Prostate gland (tissue), 2 donors: ENCODE measurements at places on chromosomes 4 and X. TPM values are rescaled to one million over a fixed set of nuclear protein-coding genes. Genes with fewer than 3 reads are reported as not detected.

DNA sequence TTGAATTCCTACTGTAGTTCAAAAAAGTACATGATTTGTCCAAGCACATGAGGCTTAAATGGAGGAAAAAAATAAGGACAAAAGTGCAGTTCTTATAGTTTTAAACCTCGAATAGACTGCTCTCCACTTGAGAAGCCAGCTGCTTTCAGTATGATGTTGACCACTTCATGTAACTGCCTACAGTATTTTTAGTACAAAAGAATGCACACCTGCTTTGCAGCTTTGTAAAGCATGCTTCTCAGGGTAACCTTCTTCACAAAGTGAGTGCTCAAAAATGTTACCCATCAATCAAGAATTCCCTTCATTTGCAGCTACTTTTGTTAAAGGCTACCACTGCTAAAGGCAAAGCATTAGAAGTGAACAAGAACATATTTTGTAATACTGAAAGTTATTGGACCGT lies 83.4 kb upstream of the FAM47B start:
- no peak for DNase-seq

DNA sequence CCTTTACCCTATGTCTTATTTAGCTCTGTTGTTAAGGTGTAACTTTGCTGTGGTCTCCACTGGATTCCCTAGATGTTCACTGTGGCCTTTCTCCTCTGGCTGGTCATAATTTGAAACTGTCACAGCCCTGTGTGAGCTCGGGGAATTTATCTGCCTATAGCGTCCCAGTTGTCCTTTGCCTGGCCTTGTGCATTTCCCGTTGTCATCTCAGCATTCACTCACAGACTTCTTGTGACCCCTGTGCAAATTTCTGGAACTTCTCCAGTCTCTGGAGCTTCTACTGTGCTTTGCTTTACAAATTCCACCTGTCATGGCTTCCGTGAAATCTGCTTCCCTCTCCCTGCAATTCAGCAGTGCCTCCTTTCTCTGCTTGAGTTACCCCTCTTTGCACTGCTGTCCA lies 106.7 kb downstream of the WWC2 start:
- no peak for DNase-seq

DNA sequence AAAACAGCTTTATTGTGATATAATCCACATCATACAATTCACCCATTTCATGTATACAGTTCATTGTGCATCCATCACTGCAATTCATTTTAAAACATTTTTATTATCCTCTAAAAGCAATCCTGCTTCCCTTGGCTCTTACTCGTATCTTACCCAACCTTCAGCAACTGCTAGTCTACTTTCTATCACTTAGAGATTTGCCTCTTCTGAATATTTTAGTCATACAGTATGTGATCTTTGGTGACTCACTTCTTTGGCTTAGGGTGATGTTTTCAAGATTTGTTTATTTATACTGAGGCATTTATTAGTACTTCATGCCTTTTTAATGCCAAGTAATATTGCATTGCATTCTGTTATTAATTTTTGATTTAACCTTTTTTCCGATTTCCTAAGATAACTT lies 15.0 kb upstream of the MSMO1 start:
- DNase-seq, result no peak

GRCh38 chr4:58940167-58940566 lies 1830.0 kb upstream of the IGFBP7 start:
- DNase-seq, result no peak

DNA sequence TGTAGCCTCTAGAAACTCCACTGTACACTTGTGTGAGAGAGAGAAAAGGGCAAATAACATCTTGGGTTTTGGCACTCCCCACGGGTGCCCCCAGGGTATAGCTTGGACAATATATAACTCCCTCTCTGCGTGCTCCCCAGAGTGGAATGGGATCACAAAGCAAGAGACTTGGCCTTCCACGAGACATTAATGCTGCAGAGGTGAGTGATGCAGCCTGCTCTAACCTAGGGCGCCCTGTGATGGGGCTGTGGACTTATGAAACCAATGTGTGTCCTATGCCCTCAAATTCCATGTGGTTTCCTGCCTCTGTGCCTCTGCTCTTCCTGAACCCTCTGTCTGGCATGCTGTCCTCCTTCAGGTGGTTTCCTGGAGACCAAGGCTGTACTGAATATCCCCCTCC lies 22.0 kb upstream of the FAM9C start:
- DNase-seq, result no peak

DNA sequence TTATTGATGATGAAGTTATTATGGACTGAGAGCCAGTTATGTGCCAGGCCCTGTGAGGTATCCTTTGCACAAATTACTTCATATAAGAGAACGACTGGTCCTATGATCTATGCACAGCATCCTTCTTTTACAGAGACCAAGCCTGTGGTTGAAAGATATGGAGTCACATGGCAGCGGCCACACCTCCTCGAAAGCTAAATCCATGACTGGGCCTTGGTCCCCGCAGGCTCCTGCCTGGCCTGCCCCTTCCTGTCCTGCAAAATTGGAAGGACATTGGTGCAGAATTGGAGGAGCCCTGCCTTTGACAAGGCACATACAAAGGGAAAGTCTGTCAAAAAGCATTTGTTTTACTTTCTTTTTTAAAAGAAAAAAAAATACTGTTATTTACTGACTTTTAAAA lies 18.3 kb downstream of the SORBS2 start:
- DNase-seq, result no peak

MAP3K15 gene
- total RNA-seq, result 1.4 TPM

TCEAL7 gene
- 6.2 TPM for total RNA-seq

TACR3 gene
- total RNA-seq, result not detected

SEC24D gene
- total RNA-seq, result 34.9 TPM

SLC49A3 gene
- total RNA-seq, result 2.6 TPM

MAGEA1 gene
- not detected for total RNA-seq

CT55 gene
- total RNA-seq, result 2.5 TPM
